Trophoblast cell (in vitro differentiated cells and primary cell): ENCODE measurements at places on chromosomes 2 and 18.

GRCh38 chr18:38453880-38454279 is 888.3 kb upstream of the CELF4 start:
- DNase-seq: no peak

- DNase-seq: no peak
Measured at GRCh38 chr18:51153659-51154371, 43.7 kb downstream of the MEX3C start.

DNA sequence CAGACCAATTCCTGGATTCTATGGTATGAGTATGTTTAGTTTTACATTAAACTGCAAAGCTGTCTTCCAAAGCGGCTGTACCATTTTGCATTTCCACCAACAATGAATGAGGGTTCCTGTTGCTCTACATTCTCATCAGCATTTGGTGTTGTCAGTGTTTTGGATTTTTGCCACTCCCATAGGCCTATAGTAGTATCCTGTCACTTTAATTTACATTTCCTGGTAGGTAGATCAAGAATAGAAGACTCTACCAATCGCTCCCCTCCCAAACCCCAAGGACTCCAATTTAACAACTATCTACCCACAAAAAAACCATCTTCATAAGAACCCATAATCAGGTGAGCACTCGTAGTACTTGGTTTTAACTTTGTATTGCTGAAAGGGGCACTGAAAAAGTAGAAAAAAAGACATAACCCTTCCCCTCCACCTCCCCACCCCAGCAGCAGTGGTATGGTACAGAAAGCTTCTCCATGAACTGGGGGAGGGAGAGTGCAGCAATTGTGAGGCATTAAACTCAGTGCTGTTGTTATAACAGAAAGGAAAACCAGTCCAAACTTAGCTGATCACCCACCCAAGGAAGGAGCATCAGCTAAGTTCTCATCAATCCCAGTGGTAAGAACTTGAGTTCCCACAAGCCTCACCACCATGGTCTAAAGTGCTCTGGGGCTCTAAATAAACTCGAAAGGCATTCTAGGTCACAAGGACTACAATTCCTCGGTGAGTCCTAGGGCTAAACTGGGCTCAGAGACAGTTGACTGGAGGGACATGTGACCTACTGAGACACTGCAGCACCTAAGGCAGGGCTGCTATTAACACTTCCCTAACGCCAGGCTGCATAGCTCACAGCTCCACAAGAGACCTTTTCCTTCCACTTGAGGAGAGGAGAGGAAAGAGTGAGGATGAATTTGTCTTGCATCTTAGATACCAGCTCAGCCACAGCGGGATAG is 35.5 kb upstream of the CYTIP start:
- no peak for DNase-seq

- no peak for DNase-seq
Measured at GRCh38 chr18:27164905-27165304, 20.2 kb downstream of the CHST9 start.

GRCh38 chr18:25759111-25759510 is 331.3 kb downstream of the SS18 start:
- no peak for DNase-seq

DNA sequence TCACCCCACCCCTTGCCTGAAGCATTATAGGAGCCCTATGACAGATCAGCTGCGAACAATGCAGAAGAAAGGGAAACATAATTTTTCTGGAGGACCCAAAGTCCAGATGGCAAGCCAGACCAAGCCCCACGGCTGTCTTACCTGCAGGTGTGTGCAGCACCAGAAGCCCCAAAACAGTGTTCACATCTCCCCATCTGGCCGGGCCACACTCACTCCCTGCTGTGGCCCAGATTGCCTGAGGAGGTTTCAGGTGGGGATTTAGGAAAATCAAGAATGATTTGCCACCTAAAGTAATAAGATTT is 11.7 kb upstream of the STK17B start:
- DNase-seq: no peak

DNA sequence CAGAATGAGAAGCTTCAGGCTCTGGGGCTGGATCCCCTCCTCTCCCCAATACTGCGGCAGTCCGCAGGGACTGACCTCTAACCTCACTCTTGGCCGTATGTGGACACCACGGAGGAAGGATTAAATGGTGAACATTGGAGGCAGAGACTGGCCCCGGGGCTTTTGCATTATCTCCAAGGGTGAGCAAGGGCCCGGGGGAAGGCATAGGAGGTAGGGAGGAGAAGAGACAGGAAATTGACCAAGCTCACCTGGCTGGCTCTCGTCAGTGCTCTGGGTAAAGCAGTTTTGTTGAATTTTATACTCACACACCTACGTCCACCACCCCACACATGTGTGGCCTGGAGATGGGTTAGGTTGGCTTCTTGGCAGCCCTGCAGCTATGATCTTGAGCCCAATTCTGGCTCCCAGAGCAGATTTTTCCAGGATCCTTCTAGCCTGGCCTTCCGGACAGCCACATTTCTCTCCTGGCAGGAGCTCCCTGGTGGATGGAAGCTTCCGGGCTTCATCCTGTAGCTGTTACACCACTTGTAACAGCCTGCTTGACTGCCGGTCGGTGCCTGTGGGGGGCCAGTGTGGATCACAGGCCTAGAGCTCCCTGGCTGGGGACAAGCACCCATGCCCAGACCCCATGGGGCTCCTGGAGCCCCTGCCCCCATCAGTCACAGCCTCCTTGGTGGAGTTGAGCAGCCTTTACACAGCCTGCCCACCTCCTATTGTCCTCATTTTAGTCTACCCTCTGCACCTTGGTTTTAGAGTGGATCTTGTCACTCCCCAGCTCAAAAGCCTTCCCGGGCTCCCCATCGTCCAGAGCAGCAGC is 7.6 kb downstream of the ITM2C start:
- DNase-seq: peak; percentile 64

DNA sequence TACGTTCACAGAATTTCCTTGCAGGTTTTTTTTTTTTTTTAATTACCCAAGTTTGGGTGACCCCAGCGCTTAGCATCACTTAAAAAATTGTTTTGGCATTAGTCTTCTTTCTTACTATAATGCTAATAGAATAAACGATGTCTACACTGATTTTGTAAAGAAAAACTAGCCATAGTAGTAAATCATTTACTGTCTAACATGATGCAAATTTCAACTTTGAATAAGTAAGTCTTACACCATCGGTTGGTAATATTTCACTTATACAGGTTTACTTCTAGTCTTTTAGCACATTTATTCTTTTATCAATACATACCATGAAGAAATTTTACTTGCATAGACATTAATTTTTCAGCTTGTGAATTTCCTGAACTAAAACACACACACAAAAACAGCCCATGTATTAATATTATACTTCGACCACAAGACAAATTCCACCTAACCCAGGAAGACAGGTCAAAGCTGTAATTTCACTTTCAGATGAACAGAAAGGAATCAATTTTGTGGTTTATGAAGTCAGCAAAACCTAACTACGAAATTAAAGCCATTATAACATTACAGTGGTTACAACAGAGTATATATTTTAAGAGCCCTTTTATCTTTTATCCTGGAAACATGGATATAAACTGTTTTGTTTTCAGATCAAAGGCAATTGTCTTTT is 1.9 kb downstream of the YES1 start:
- no peak for DNase-seq

- DNase-seq: no peak
Measured at GRCh38 chr2:121771976-121772742, 16.7 kb downstream of the TSN start.

DNA sequence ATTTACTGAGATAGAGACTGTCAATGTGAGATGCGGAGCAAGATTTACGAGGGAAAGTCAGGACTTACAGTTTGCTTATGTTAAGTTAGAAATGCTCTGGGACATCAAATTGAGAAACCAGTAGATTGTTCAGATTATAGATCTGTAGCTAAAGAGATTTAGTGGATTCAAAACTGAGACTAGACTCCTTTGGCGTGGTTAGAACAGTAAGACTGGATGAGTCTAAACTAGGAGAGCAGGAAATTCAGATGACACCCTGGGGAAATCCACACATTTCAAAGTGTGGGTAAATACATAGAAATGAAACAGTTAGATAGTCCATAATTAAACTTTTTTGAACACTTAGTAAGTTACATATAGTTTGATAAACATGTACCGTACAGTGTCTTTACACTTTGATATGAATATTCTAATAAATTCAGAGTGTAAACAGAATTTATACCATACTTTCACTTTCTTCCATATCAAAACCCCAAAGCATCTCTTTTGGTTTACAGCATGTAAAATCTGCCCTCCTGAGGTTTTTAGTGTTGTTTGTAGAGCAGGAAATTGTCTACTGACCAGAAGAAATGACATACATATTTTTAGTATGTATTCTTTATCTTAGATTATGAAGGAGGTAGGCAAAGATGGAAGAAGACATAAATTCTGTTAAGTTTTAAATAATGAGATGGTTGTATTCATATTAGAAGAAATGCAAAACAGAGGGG is 231.5 kb downstream of the NYAP2 start:
- no peak for DNase-seq
